ENCODE measurements at places on chromosomes 1 and 21. TPM values are rescaled to one million over a fixed set of nuclear protein-coding genes. Genes with fewer than 3 reads are reported as not detected.

The IL20 gene
- not detected for total RNA-seq

The MRPL55 gene
- total RNA-seq = 58.8 TPM

The CRNN gene
- not detected for total RNA-seq

The ZMYND12 gene
- total RNA-seq = 1.5 TPM

The BRINP3 gene
- total RNA-seq = 8.1 TPM

The CFAP141 gene
- not detected for total RNA-seq

The SAMD13 gene
- total RNA-seq = 6.0 TPM

The PRAMEF27 gene
- not detected for total RNA-seq

The OR6N1 gene
- not detected for total RNA-seq

The LCE3E gene
- not detected for total RNA-seq

The GJB4 gene
- 0.50 TPM for total RNA-seq

The BSND gene
- not detected for total RNA-seq

The HAPLN2 gene
- total RNA-seq = not detected

The MCOLN3 gene
- total RNA-seq = 7.2 TPM

The EPHX1 gene
- total RNA-seq = 86.1 TPM

DNA sequence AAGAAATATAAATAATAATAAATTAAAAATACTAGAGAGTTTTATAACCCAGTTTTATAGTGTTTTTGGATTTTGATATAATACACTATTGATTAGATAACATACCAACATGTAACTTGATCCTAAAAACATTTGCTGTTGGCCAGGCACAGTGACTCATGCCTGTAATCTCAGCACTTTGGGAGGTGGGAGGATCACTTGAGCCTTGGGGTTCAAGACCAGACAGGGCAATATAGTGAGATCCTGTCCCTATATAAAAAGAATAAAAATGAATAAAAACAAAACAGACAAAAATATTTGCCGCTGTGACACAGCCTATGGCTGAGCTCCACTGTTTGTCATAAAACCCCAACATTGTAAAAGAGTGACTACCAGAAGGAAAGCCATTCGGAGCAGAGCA is 26.1 kb downstream of the VPS13D start:
- no peak for DNase-seq

- DNase-seq = peak; percentile 89
These were observed at the start of gene PIGK for GRCh38 chr1:77219166-77219887. Gene PIGK (minus strand): TSS chr1:77219430. CDS start chr1:77219402, 28 bp downstream.

DNA sequence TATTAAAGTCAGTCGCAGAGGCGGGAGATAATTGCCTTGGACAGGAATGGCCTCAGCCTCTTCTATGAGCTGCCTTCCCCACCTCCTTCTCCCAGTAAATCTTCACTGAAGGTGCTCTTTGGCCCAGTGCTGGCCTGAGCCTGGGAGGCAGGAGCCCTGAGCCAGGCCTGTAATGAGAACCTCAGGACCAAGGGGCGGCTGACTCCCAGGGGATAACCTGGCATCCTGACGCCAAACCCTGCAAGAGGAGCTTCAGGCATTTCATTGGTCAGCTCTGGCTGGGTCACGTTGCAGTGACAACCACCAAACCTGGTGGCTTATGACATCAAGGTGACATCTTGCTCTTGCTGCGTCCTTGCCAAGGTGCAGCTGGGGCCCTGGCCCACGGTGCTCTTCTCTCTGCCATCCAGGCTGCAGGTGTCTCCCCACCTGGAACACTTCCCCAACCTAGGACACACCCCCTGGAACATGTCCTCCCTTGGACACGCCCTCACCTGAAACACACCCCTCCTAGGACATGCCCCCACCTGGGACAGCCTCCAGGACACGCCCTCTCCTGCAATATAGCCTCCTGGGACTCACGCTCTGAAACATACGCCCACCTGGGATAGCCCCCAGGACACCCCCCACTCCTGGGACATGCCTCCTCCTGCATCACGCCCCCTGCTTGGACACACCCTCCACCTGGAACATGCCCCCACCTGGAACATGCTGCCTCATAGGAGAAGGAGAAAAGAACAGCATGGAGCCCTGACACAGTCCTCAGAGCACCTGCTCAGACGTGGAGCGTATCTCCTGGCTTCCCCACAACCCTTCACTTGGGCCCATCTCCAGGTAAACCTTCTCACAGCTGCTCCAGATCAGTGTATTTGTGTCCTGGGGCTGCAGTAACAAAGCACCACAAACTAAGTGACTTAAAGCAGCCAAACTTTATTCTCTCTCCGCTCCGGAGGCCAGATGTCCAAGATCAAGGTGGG is 333.6 kb downstream of the NPHP4 start:
- no peak for DNase-seq

DNA sequence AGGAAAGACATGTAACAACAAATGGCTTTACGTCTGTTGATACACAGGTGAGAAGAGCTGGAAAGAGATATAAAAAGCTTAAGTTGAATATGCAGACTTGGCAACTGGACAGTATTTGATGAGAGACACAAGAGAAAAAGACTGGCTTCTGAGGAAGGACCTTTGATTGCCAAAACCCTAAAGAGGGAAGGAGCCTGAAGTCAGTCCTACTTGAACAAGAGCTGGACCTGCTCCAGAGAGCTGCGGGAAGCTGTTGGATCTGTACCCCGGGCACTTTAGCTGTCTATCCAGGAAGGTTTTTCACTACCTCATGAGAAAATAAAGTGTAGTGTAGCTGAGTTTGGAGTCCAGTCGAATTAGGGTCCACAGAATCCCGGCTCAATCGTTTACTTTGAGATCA is 25.3 kb upstream of the LRRC8B start:
- no peak for DNase-seq

DNA sequence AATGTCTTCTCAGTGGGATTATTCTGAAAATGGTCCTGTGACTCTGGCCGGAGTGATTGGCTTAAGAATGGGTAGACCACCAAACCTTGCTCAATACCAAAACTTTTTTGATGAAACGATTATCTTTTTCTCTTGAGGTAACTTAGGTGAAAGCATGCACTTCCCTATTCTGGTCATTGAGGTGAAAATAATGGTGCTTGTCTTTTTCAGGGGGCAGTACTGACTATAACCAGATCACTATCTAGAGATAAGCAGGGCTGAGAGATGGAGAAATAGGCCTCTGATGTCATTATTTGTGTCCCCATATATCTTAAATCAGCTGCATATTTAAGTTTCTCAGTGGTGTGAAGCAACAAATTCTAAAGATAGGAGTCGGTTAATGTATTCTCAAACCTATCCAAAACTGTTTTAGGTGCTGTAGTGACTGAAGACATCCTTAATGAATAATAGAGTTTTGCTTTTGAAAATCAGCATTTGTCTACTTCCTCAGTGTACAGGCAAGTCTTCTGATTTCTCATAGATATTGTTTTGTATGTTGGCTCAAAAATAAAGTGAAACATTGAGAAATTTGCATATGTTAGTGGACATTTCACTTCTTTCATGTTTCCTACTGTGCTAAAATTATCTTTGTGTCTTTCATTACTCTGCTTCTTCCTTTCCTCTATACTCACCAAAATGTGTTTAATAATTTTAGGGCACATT is 735.3 kb upstream of the ADGRL4 start:
- DNase-seq = no peak

DNA sequence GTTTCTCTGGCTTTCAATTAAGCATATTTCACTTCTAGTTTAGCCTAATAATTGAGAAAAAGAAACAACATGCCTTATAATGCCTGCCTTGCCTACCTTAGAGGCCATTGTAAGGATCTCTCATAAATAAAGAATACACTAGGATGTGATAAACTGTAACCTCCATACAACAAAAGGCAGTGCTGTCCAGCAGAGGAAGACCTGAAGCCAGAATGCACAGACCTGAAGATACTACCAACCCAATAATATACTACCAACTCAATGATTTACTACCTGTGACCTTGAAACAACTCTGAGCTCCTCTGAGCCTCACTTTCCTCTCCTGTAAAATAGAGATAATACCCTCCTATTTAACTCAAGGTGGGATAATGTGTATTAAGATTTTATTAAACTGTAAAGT is 361.3 kb downstream of the TTLL7 start:
- DNase-seq = no peak

- no peak for DNase-seq
These were observed 87.5 kb downstream of the COL24A1 start for GRCh38 chr1:86068841-86069756.

- no peak for DNase-seq
These were observed 36.4 kb downstream of the DDAH1 start for GRCh38 chr1:85428471-85429089.

DNA sequence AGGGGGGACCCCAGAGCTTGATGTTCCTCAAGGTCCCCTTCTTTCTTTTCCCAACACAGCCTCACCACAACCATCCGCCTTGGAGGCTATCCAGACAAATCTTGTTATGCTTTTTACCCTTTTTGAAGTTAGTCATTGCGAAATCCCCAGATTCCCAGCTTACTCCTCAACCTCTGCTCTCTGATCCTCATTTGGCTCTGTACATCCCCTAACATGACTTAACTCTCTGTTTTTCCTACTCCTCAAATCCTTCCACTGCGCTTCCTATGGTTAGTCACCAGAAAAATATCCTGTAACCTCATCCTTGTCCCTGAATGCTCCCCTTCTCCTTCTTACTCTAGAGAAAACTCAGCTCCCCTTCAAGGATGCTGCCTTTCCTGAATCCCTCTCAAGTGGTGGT is 189.1 kb upstream of the POU3F1 start:
- DNase-seq = no peak

DNA sequence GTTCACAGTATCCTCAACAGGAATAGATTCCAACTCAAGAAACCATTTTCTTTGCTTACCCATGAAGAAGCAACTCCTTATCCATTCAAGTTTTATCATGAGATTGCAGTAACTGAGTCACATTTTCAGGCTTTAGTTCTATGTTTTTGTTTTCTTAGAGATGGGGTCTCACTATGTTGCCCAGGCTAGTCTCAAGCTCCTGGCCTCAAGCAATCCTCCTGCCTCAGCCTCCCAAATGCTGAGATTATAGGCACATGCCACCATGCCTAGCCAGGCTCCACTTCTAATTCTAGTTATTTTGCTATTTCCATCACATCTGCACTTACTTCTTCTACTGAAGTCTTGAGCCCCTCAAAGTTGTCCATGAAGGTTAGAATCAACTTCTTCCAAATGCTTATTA is 143.3 kb upstream of the HP1BP3 start:
- no peak for DNase-seq

DNA sequence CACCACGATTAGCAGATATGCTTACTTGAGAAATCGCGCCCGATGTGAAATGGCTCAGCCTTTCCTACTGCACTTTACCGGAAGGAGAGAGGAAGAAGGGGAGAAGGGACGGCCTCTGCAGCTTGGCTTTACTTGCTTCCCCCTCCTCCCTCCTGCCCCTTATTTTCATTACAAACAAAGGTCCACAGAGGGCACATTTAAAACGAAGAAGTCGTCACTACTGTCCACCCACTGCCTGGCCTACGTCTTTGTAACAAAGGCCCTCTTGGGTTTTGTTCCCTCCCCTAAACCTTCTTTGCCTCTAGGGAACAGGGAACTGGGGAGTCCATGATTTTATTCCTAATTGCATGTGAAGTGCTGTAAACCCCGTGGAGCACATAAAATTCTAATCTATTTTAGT is 308.5 kb downstream of the LMX1A start:
- DNase-seq = no peak

GRCh38 chr1:230149751-230150584 is 82.9 kb downstream of the GALNT2 start:
- no peak for DNase-seq

DNA sequence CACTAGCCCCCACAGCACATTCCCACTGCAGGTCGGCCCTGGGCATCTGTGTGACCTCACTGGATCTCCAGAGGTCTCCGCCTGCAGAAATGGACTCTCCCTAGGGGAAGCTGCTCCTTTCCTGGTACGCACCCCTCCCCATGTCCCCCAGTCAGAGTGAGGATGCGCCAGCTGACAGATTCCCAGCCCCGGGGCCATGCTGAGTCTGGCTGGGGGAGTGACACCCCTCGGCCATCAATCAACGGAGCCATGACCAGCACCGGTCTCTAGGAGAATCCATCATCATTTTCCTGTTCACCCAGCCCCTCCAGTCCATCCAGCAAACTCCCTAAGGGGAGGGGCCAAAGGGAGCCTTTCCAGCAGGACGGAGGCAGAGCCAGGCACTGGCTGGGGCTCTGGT is 68.7 kb upstream of the PAX7 start:
- no peak for DNase-seq

GRCh38 chr1:218336328-218336727 is 8.8 kb upstream of the TGFB2 start:
- DNase-seq = no peak

DNA sequence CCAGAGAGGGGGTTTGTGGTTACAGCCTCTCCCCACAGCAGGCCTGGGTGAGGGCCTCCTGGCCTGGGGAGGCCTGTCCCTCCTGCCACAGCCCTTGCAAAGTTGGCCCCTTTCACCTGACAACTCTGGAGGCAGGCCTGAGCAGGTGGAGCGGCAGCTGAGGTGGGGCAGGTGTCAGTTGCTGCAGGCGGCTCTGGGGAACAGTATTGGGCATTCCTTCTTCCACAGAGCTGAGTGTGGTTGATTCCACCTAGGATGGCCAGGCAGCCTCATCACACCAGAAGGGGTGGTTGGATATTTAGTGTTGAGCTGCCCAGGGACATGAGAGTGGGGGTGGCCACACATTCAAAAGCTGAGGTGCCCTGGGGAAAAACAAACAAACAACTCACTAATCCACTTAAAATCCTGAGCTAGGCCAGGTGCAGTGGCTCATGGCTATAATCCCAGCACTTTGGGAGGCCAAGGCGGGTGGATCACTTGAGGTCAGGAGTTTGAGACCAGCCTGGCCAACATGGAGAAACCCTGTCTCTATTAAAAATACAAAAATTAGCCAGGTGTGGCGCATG is 31.1 kb downstream of the PIGP start:
- DNase-seq = no peak

DNA sequence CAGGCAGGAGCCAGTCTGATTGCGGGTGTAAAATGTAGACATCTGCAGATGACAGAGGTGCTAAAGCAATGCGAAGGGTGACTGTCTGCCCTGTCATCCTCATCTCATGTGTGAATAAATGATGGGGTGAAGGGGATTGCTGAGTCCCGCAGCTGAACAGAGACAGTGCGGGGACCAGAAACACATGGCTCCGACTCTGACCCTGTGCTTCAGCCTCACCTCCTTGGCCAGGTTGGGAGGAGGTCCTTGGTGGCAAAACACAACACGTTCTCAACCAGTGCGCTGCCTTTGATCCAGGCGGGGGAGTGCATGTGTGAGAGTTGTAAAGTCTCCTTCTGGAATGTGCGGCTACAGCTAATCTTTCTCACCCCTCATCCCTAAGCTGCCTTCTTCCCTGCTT is 32.0 kb upstream of the TTC22 start:
- DNase-seq = peak; percentile 45

GRCh38 chr1:151803915-151804314 is 1.3 kb downstream of the LINGO4 start:
- no peak for DNase-seq

GRCh38 chr1:118984722-118985639 is 3.2 kb downstream of the TBX15 start:
- DNase-seq = no peak

Measured in type B pancreatic cell (in vitro differentiated cells).